Cerebellar nuclear complex (tissue), 1 donor: ENCODE measurements at places on chromosomes 5 and 9.

GRCh38 chr9:6805532-6805931, 47.8 kb downstream of the KDM4C start:
- peak; percentile 62 for DNase-seq

- no peak for DNase-seq
Observed at GRCh38 chr5:133460172-133460758, 152.1 kb downstream of the FSTL4 start.

DNA sequence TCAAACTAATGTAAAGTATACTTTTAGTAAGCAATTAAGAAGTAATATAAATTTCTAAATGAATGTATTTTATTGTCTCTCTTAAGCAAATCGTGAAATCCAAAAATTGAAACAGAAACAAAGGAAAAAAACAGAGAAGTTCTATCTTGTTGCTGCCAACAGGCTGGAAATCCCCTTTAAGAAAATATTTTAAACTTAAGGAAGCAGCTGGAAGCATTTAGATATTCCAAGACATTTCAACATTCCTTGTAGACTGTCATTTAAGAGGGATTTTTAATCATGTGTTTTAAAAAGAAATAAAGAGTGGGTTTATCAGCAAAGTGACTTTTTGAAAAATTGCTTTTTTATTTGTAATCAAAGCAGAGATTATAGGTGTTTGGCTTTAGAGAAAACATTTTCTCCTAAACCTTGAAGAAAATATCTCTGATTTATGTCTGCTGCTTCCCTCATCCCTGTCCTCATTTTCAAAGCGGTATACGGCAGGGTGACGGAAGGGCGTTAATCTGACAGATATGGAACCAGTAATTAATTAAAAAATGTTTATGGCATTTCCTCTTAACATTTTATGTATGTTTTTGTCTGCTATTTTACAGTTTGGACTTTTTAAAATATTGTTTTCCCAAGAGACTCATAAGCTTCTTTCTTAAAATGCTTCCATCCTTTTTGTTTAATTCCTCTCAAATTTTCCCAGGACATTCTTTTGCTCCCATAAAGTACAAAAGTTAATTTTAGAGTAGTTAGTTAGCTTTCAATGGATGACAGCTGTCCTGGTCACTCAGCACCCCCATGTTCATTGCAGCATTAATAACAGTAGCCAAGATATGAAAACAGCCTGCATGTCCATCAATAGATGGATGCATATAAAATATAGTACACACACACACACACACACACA, 245.6 kb downstream of the LURAP1L start:
- DNase-seq: no peak

- DNase-seq: no peak
Observed at GRCh38 chr9:111297066-111297824, 32.8 kb downstream of the OR2K2 start.

DNA sequence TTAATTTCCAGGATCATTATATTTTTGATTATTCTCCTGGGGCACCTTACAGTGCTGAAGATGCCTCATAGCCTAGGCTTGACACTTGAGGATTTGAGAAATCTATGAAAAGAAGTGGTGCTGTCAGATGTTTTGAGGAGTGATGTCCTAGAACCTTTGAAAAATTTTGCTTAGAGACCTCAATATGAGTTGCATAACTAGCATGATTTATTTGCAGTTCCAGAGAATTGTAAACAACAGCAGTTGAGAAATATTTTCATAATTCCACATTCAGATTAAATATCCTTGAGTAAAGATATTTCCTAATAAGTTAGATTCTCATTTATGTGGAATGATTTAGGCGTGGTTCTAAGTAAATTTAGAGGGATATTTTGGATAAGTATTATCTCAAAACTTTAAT, 225.8 kb downstream of the ADAMTSL1 start:
- no peak for DNase-seq

DNA sequence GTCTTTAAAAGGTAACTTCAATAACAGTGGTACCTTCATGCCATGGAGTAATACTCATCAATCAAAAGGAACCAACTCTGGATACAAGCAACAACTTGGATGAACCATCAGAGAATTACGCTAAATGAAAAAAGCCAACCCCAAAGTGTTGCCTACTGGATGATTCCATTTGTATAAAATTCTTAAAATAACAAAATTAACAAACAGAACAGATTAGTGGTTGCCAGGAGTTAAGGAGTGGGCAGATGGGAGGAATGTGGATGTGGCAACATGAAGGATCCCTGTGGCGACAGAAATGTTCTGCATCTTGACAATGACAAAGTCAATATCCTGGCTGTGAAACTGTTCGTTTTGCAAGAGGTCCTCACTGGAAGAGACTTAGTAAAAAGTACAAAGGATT, 50.5 kb downstream of the SPTLC1 start:
- no peak for DNase-seq

- DNase-seq: no peak
Observed at GRCh38 chr9:126690431-126691051, 76.8 kb downstream of the LMX1B start.

DNA sequence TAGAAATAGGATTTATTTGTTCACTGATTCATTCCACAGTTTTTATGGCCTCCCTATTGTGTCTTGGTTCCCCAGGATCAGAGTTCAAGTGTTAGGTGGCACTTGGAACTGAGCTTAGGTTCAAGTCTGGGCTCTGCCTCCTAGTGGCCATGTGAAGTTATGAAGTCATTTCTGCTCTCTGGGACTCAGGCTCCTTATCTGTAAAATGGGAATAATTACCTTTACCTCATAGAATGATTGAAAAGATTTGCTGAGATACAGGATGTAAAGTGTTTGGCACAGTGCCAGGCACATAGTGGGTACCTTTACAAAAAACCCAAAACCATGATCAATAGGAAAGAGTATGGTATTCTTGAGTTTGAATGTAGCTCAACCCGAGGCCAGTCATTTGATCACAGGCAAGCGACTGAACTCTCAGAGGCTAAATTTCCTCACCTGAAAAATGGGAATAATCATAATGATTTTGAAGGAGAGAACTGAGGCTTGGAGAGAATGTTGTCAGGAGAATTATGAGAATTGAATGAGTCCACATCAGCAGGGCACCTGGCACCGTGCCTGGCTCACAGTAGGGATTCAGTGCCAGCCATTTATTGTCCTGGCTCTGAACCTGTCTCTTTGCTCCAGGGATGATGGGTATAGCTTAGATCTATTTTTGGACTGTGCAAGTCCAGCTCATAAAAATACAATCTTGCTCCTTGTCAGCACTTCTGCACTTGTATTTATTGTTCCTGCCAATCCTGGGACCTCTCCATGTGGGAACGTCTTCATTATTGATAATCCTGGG, 10.8 kb downstream of the NSG2 start:
- peak; percentile 26 for DNase-seq

- no peak for DNase-seq
Observed at GRCh38 chr5:176619569-176620332, 9.8 kb upstream of the GPRIN1 start.

DNA sequence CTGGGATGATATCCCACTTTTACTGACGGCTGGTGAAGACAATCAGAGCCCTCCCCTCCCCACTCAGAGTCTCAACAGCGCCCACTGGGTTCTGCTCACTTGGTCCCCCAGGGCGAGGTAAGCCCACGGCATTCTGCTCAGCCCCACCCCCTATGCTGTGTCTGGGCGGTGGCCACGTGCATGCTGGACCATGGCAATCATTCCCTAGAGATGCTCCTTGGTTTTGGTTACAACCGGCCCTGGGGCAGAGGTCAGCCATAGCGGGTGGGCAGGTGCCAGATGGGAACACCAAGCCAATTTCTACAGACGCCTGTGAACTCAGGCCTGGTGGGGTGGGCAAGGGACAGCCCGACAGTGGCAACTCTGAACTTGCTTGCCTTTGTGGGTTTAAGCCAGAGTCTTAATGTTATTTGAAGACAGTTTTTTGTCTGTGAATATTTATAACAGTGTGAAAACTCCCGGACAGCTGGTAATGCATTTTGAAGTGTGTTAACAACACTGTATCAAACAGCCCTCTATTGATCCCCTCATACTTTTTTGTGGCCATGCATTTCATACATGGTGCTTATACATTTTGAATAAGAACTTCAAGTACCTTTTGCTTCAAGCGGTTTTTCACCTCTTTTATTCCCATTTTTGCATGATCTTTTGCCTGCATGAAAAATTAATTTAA, 94.2 kb downstream of the CRB2 start:
- no peak for DNase-seq

- DNase-seq: no peak
Observed at GRCh38 chr5:143566139-143566538, 162.7 kb upstream of the NR3C1 start.

DNA sequence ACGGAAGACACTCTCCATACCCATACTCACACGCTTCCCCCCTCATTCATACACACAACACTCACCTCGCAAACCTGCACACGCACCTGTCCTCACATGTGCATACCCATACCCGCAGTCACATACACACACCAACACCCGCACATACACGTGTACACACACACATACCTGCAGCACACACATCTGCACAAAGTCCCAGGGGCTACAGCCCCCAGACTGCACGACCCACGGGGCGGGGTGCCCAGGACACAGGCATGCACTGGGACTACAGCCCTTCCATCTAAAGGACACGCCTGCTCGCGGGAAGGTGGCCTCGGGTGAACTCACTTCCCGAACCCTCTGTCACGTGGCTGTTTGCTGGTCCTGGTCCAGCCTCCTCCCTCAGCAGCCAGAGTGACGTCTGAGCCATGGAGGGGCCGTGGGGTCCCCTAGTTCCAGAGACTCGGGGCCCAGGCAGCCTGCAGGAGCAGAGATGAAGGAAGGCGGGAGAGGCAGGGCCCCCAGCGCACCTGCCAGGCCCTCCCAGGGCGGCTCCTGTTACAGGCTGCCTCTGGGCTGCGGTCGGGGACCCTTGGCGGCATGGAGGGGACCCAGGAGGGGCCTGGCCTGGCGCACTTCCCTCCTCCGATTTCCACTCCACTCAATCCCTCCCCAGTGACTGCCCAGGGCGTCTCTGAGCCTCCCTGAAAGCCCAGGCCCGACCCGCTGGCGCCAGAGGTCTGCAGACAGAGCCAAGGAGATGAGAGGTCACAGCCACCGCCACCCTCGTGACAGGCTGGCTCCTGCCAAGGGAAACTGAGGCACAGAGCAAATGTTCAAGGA, 8.1 kb downstream of the SLC12A7 start:
- DNase-seq: no peak

DNA sequence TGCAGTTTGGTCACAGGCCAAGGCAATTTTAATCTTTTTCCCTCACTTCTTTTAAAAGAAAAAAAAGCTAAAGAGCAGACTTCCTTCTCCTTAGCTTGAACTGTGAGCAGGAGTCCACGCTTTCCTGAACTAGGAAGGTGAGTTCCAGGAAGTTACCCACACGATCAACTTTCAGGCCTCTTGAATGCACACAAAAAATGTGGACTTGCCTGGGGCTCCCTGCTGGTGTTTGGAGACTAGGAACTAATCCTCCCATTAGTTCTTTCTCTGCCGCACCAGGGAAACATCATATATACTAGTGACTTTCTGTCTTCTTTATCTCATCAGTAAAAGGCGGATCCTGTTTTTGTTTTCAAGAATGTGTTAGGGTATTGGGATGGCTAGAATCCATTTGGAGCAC, 240.0 kb downstream of the GOLPH3 start:
- DNase-seq: no peak

- DNase-seq: no peak
Observed at GRCh38 chr9:133126697-133127339, 5.8 kb upstream of the RALGDS start.

GRCh38 chr9:96217294-96217707, 84.7 kb downstream of the HSD17B3 start:
- DNase-seq: no peak

- no peak for DNase-seq
Observed at GRCh38 chr5:16805486-16805885, 130.6 kb downstream of the MYO10 start.

DNA sequence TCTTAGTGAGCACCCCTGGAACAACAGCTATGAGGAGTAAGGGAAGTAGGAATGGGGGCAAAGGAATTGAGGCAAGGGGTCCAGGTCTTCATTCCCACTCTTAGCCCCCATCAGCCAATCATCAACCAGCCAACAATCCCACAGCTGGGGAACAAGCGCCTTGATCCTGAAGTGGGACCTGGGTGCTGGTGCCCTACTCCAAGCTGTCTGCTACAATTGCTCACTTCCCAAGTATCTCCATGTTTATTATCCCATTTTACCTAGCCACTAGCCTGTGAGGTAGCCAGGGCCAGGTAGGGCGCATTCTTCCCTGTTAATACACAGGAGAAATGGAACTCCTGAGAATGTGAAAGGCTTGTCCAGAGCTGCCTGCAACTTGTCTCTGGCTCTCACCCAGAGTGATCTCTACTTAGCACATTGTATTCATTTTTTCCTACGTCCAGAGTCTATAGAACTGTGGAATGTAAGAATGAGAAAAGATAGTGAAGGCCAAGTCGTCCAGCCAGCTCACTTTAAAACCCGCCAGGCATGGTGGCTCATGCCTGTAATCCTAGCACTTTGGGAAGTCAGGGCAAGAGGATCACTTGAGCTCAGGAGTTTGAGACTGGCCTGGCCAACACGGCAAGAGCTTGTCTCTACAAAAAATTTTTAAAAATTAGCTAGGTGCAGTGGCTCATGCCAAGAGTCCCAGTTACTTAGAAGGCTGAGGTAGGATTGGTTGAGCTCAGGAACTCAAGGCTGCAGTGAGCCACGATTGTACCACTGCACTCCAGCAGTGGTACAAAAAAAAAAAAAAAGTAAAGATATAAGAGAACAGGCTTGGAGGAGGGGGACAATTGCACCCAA, 6.2 kb upstream of the DNAJC18 start:
- no peak for DNase-seq

DNA sequence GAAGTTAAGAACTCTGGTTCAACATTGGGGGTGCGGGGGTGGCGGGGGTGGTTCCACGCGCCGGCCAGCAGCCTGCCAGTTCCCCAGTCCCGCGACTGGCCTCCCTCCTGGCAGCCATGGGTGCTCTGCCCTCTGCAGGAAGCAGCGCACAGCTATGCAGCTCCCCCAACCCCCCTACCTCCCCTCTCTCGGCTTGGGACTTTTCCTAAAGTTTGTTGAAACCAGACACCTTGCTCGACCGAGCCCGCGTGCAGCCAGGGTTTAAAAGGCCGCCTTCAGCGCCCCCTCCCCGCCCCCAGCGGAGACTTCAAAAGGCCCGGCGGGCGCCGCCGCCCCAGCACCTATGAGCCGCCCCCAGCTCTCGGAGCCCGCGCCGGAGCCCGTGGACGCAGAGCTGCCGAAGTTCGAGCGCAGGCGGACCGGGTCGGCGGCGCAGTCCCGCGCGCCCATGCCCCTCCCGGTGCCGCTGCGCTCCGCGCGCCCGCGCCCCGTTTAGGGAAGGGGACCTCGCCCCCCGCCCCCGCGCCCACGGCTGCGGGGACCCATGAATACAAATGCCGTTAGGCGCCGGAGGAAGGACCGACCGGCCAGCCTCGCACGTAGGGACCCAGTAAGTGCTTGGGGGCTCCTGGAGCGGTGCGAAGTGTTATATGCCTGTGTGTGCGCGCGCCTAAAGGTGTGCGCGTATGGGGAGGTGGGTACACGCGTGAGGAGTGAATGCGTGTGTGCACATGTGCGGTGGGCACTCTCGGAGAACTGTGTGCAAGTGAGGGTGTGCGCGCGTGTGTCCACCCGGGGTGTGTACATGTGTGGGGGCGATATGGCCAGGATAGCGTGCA, 1.4 kb upstream of the COL27A1 start:
- DNase-seq: no peak
